Liver (tissue), 10 donors: ENCODE measurements at places on chromosomes 5 and 9. TPM values are rescaled to one million over a fixed set of nuclear protein-coding genes. Genes with fewer than 3 reads are reported as not detected.

The DNM1 gene
- 0.29 TPM for polyA plus RNA-seq

The CCL27 gene
- not detected for polyA plus RNA-seq

The PCDHGB6 gene
- 1.8 TPM for polyA plus RNA-seq

DNA sequence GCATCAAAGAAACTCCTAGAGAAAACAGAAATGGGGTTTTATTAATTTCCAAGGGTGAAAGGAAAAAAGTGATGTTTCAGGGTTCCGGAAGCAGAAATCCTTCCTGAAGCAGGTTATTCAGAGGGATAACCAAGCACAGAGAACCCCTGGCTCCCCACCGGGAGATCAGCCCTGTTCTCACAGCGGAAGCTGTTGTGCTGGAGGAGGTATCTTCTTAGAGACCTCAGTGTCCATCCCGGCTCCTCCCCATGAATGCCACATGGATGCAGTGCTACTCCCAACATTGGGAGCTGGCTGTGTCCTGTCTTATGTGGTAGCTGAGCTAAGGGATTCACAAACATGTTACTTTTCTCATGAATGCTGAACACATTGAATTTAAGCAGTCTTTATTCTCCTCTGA is 80.9 kb upstream of the IRX2 start:
- no peak overlapping the region for H3K27ac ChIP-seq
- H3K27me3 ChIP-seq, result no peaks in the 10 kb centered on the region
- no peaks in the 10 kb centered on the region for H3K4me1 ChIP-seq

DNA sequence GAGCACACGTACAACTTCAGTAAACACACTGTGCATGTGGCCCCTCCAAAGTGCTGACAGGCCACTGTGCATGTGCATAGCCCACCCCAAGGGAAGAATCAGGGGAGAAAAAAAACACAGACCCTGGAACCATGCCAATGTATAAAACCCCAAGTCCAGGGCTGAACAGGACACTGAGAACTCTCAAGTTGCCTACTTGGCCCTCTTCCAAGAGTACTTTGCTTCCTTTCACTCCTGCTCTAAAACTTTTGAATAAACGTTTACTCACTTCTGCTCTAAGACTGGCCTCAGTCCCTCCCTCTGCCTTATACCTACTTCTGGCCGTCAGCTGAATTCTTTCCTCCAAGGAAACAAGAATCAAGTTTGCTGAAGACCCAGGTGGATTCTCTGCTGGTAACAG is 77.7 kb upstream of the NFIB start:
- H3K4me3 ChIP-seq, result no peak overlapping the region
- no peaks in the 10 kb centered on the region for H3K27me3 ChIP-seq
- H3K36me3 ChIP-seq, result no peaks in the 10 kb centered on the region
- no peak for DNase-seq
- no peaks in the 10 kb centered on the region for H3K4me1 ChIP-seq
